Globus pallidus (tissue), 1 donor: ENCODE measurements at places on chromosomes 1 and 21.

DNA sequence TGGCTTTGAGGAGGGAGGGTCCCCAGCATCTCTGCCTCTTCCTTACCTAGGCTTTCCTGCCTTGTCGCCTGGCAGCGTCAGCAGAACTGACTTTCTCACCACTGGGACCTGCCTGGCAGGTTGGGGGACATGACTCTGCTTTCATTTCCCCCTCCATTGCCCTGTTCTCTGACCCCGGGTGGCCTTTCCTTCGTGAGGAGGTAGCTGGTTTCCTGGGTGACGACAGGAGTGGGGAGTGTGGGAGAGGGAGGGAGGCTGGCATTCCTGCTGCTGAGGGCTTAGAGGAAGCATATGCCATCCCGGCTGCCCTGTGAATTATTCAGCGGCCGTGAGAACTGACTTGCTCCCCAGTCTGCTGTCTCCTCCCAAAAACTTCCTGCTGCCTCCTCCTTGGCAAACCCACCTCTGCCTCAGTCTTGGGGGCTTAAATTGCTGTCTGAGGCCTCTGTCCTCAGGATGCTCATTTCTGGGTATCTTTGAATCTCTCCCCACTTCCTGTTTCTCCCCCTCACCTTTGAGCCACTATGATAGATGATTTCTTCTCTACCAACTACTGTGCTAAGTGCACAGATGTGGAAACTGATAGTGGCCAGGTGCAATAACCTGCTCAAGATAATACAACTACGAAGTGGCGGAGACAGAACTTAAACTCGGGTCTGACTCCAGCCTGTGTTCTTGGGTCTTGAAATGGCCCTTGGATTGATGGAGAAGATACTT is 182.0 kb upstream of the CSF3R start:
- DNase-seq = no peak

- DNase-seq = peak; percentile 71
Observed at GRCh38 chr1:42380586-42381279, at the start of gene RIMKLA. Gene RIMKLA (plus strand): TSS chr1:42380792. CDS start chr1:42380935, 143 bp downstream.

- DNase-seq = no peak
Observed at GRCh38 chr1:86739648-86740509, 35.5 kb downstream of the SH3GLB1 start.

- no peak for DNase-seq
Observed at GRCh38 chr21:33360281-33360680, 35.5 kb downstream of the IFNAR1 start.

DNA sequence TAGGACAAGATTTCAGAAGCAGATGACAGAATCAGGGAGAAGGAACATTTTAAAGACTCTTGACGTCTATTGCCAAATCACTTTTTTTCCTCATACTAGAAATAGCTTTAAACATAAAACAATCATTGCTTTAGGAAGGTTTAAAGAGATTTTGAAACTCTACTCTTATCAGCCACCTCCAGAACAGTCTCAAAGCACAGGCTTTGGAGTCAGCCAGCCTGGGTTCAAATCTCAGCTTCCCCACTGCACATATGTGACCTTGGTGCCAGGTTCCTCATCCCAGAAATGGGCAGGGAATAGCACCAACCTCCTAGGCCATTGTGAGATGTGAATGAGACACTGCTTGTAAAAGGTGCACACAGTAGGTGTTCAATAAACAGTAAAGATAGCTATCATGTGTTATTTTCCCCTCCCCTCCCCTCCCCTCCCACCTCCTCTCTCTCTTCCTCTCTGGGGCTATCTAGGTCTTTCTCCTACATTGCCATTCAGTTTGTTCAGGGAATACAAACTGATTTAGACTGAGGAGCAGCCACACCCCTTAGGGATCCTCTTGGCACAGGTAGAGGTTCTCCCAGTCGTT is 20.6 kb downstream of the SPOCD1 start:
- no peak for DNase-seq

DNA sequence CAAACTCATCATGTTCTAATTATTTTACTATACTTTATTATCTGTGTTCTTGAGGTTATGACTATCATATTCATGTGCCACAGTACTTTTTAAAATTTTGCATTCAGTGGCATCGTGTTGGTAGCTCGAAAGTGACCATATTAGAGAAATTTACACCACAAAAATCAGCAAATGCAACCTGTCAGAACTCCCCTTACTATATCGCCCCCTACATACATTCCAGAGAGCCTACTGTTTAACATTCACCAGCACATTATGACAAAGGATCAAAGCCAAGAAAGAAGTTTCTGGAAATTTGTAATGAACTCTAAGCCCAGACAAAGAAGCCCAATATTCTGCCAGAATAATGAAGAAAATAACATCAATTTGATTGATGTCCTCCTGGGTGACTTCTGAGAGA is 909.3 kb downstream of the LTN1 start:
- no peak for DNase-seq

DNA sequence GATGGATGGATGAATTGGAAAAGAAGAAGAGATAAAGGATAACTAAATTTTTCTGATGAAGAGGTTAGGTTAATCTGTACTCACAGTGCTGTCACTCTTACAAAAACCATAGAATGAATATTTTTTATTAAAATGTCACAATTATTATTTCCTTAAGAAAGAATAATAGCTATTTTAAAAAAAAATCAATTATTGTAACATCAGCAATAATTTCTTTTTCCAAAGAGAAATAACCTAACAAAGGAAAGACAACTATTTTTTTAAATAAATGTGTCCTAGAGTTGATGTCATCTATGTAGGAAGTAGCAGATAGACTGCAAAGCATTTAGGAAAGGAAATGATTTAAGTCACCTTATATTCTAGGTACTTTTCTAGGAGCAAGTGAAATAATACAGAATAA is 33.6 kb upstream of the PLPPR4 start:
- DNase-seq = no peak

DNA sequence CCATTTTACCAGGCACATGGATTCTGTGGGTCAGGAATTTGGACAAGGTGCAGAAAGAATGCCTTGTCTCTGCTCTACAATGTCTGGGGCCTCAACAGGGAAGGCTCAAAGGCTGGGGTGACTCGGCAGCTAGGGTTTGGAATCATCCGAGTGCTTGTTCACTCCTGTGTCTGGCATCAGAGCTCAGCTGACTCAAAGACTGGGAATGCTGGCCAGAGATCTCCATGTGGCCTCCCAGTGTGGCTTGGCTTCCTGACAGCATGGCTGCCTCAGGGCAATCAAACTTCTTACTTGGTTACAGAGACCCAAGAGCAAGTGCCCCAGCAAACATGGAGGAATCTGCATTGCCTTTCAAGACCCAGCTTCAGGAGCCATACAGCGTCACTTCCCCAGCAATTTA is 110.5 kb downstream of the TOMM20 start:
- DNase-seq = no peak

DNA sequence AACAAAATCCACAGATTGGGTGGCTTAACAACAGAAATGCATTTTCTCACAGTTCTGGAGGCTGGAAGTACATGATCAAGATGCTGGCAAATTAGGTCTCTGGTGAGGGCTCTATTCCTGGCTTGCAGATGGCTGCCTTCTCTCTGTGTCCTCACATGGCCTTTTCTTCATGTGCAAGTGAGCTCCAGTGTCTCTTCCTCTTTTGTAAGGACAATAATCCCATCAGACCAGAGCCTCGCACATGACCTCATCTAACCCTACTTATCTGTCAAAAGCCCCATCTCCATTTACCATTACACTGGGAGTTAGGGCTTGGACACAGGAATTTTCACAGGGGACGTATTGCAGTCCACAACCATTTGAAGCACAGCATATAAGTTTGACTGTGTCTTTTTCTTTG is 181.6 kb downstream of the NEGR1 start:
- no peak for DNase-seq

DNA sequence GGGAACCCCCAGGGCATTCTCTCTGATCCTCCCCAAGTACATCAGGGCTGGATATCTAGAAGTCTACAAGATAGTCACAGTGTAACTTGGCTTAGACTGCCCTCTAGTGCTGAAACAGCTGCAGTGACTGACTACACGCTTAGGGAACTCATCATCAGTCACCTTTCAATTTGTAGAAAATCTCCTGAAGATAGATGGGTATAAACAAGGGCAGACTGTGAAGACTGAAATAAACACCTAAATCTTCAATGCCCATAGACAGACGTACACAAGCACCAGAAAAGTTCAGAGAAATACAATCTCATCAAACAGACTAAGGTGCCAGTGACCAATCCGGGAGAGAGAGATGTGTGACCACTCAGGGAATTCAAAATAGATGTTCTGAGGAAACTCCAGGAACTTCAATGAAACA is 46.6 kb downstream of the PACC1 start:
- DNase-seq = peak; percentile 57

DNA sequence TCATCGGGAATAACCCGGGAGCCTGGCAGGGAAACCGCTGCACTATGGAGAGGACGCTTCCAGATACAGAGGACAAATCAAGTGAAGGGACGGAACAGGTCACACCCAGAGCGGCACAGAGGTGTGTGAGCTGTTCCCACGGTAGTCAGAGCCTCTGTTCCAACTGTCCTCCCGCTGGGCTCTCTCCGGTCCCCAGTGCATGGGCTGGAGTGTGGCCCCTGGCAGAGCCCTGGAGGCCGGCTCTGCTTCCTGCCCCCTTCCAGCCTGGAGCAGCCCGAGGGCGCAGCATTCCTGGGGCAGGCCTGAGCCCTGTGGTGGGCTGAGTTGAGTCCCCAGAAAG is 11.9 kb upstream of the ZBTB21 start:
- no peak for DNase-seq

- no peak for DNase-seq
Observed at GRCh38 chr1:20329793-20330542, 39.3 kb downstream of the VWA5B1 start.

DNA sequence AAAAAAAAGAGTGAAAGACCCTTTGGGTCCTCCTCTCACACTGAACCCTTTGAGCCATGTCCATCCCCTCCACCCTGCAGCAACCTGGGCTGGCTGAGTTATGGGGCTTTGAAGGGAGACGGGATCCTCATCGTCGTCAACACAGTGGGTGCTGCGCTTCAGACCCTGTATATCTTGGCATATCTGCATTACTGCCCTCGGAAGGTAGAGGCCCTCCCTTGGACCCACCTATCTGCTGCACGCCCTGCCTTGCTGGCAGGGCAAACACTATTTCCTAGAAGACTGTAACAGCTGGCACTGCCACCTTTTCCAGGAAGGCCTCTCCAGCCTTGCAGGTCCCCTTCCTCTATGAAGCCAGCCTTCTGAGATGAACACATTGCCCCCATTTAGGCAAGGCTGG is 1.1 kb downstream of the SLC50A1 start:
- DNase-seq = no peak

DNA sequence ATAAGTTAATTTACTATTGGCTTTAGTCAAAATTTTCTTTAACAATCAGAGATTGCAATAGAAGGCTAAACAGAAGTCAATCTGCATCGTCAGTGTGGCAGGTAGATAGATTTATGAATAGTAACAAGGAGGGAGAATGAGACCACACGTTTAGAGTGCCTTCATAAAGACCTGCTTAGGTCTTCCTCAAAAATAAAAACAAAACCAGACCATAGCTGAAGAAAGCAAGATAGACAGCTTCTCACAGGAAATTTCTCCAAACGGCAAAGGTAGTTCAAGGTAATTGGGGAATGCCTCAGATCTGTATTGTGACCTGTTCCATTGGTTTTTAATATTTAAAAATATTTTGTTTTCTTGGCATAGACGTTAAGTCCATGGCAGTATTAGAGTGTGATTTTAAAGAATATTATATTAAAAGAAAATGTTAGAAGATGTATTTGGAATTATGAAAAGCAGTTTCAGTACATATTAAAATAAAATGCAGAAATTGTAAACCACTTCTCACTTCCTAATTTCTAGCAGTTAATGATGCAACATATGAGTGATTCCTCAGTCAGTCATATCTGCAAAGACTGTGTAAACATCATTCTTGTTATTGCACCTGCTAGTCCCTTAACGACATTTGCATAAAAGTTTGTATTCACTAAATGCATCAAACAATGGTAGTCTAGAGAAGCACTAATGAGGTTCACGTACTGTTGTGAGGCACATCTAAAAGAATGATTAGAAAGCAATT is 278.0 kb downstream of the HLX start:
- no peak for DNase-seq

GRCh38 chr1:202964791-202965410 is 2.2 kb downstream of the CYB5R1 start:
- no peak for DNase-seq

DNA sequence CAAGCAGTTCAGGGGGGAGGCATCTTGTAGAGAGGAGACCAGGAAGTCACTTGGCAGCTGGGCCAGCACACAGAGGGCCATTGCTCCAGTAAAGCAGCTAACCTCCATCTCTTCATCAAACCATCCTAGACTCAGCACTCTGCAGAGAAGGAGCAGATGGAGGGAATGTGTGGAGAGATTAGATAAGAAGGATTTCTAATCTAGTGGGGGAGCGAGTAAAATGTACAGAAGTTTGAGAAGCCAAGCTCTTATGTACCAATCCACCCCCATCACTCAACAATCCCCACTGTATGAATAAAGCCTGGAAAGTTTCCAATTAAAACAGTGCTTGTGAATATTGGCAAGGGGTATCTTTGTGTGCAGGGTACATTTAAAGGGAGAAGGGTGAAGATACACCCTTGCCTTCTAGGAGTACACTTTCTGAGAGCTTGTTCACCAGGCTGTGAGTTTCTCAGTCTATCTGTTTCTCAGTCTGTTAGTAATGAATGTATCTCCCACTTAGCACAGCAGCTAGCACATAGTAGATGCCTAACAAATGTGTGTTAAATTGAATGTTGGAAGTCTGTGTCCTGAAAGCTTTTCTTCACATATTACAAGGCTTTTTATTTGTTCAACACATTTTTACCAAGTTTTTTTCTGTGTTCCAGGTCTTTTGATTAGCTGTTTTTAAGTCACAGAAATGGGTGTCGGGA is 142.7 kb upstream of the UBE2U start:
- DNase-seq = no peak

DNA sequence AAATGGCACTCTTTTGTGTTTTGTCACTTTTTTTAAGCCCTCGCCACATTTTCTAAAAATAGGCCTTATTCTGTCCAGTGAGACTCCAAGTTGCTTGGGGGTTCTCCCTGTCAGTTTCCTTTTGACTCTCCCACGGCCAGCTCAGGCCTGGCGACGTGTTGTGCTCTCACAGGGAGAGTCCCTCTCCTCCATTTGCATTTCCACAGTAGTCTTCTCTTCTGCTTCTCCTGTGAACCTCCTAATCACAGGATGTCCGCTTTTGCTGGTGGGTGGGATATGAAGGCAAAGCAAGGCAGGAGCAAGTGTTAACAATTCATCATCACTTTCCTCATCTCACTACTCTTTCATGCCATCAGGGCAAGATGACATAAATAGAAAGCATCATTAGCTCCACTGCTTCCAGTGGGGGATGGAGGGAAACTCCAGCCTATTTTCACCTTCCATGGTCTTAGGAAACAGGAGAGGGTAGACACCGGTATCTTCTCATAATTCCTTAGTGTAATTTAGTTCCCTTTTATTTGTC is 99.8 kb downstream of the INTS7 start:
- no peak for DNase-seq

- no peak for DNase-seq
Observed at GRCh38 chr1:72431810-72432209, 149.5 kb upstream of the NEGR1 start.
